GM18507 (cell line): ENCODE measurements at places on chromosomes 11 and 22.

DNA sequence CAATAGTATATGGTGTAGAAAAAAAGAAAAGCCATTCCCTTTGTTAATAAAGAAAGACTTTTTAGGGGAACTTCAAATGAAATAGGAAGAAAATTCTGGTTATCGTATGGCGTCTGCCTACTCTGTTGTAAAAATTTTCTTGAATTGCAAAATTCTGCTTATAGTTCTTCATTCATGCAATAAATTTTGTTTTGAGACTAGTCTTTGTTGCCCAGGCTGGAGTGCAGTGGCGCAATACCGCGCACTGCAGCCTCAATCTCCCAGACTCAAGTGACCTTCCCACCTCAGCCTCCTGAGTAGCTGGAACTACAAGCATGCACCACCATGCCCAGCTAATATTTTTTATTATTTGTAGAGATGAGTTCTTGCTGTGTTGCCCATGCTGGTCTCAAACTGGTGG is 5.8 kb downstream of the DDIAS start:
- no peak for DNase-seq

GRCh38 chr11:112024178-112024772 is 933 bp upstream of the DLAT start:
- no peak for DNase-seq

GRCh38 chr11:11732116-11732515 is 109.7 kb upstream of the USP47 start:
- no peak for DNase-seq

DNA sequence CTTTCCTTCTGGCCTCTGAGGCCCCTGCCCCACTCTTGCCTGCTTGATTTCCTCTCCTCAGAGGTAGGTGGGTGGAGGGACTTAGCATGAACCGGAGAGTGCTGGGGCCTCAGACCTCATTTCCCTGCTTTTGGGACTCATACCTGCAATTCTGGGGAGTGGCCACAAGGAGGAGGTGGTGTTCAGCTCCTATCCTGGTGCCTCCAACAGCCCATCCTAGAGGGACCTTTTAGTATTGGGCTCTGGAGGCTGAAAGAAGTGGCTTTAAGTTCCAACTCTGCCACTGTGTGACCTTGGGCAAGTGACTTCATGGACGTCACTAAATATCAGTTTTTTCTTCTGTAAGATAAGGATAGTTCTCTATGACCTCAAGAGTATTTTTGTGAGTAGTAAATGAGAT is 98.6 kb downstream of the KIAA1671 start:
- DNase-seq = no peak

GRCh38 chr22:42651134-42651533 is 1.9 kb upstream of the CYB5R3 start:
- DNase-seq = no peak

- DNase-seq = no peak
Measured at GRCh38 chr22:43880541-43880991, 11.2 kb downstream of the PNPLA5 start.

DNA sequence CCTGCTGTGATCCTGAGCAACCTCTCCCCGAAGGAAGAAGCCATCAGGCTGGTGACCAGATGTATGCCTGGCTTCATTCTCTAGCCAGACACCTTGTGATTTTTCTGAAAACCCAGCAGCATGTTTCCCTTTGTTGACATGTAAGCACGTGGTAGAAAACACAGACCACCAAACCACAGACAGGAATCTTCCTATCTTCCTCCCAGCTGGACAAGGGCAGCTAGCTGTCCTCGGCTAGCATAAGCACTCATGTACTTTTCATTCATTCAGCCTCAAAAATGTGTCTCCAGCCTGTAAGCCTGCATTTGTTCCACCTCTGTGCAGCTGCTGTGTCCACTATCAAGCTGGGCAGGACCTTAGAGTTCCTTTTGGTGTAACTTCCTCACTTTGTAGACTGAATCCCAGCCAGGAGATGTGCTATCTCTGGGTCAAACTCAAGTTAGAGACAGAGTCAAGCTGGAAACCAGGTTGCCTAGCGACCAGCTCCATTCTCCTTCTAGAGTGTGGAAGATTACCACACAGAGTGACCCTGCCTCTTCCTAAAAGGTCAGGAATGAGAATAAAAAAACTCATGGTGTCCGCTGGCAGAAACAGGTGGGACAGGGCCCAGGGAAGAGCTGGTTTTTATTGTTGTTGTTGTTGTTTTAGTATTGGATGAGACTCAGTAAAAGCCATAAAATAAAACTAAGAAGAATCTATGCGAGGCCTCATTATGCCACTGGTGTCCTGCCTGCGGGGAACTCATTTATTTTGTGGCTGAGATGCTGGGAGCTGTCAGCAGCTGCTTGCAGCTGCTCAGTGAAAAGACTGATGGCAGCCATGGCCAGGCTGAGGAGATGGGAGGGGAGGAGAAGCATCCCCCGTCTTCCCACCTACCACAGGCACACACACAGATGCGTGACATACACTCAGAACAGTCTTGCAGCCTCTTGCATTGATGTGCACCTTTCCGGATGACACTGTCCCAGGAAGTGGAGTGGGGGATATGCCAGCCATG is 7.4 kb upstream of the CLMP start:
- no peak for DNase-seq

DNA sequence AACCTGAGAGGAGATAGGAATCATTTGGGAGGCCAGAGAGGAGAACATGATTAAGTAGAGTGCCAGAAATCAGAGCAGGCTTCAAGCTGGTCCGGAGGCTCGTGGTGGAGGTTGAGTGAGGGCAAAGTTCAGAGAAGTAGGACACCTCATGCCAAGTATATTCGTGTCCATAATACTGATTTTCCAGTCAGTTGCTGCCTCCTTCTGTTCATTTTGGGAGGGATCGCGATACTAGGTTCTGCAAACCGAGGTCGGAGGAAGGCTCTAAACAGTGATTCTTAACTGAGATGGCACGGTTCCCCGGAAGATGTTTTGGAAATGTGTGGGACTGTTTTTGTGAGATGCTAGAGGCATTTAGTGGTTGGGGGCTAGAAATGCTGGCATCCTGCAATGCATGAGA is 13.6 kb upstream of the CD3E start:
- DNase-seq = no peak

DNA sequence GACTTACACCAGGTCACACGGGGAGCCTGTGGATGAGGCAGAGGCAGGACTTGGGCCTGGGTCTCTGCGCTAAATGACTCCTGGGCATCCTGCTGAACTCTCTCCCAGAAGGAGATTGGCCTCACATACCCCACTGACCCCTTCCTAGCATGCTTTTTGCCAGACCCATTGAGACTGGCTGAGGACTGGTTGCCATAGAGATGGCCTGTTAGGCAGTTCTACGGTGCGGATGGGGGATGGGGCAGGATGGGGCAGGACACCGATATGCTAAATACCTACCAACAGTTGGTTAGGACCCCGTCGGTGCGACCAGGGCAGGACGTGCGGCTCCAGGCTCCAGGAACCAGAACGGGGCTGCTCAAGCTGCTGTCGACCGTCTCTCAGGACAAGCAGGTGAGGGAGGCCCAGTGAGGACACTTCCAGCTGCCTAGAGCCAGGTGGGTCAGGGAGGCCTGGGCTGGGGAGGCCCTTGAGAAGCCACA is at the start of gene TSGA10IP:
TSS of gene TSGA10IP (plus strand) at position 51 of the 482 bp plus-strand sequence. CDS start at position 247, 196 bp downstream.
- no peak for DNase-seq

GRCh38 chr22:37752189-37753087 is 55.3 kb upstream of the GCAT start:
- no peak for DNase-seq

DNA sequence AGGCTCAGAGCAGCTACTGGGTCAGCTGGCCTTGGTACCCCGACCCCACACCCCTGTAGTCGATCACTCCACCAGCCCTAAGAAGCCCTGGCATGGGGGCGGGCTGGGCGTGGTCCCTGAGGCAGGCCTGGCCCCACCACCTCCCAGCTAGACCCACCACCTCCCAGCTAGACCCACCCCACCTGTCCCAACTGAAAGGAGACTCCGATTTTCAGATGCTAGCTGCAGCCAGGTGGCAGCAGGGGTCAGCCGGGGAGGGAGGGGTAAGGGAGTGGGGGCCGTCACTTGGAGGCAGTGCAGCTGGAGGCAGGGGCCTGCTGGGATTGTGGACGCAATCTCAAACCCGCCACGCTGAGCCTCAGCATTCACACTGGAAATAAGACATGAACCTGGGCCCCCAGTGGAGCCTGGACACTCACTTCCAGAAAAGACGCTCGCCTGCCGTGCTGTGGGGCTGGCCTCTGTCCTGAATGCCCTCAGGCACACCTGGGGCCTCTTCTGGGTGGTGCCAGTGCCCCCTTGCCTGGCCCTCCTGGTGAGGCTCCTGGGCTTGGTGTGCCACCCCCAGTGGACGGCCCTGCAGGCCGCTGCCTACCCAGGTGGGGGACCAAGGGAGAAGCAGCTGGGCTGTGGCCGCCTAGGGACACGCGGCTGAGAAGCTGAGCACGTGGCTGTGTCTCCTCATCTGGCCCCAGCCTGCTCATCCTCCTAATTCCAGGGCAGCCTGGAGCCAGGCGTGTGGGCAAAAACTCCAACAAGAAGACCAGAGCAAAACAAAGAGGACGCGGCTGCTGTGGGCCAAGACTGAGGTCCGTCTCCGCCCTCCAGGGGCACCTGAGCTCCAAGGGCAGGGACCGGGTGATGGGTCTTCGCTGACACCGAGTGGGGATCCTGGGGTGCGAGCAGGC is 26.7 kb downstream of the OSBPL5 start:
- DNase-seq = no peak

GRCh38 chr22:49765951-49766350 is 61.7 kb downstream of the BRD1 start:
- no peak for DNase-seq

GRCh38 chr11:65546217-65546958 is 11.8 kb downstream of the LTBP3 start:
- DNase-seq = peak; percentile 95

DNA sequence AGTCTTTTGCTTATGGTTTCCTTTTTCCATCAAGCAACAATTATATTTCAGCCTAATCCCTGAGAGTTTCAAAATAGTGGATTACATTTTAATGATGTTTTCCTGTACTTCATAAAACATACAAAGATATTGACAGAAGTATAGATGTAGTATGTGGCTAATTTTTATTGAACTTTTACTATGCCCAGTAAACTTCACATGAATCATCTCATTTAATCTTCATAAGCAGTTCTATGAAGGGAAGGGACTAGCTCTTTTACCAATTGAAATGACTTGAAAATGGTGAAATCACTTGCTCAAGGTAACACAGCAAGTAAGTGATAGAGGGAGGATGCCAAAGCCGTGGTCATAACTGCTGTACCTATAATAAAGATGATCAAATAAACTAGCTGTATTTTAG is 27.5 kb downstream of the RTN3 start:
- no peak for DNase-seq

DNA sequence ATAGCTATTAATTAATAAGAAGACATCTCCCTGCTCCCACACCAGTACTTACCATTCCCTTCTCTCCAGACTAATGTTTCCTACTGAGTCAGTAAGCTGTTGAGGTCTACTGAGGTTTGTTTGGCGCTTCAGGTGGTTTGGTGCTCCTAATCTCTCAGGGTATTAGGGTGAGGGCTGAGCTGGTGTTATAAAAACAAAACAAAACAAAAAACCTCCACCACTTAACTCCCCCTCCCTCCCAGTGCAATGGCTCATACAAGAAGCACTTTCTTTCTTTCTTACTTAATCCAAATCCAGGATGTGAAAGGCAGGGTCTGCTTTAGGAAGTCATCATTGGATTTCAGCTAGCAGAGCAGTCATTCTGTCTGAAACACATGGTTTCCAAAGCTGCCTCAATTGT is 15.3 kb downstream of the CSTPP1 start:
- DNase-seq = no peak

DNA sequence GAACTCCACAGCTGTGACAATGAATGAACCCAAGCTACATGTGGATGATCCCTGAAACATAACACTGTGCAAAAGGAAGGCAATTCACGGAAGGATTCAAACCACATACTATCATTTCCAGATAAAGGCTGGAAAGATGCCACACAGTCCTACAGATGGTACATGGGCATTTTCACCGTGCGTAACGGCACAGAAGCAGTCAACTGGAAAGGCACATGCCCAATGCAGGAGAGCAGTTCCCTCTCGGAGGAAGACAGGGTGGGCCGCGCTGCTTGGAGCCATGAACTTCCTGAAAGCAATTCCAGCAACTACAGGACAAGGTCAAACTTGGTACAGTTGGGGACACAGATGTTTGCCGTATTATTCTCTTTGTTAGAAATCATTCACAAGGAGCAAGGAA is 103.7 kb downstream of the SHANK2 start:
- DNase-seq = no peak

GRCh38 chr22:48755059-48755949 is 1072.4 kb downstream of the BRD1 start:
- no peak for DNase-seq

- no peak for DNase-seq
Measured at GRCh38 chr22:31119026-31119717, 3.6 kb upstream of the INPP5J start.

- DNase-seq = no peak
Measured at GRCh38 chr11:17607591-17608570, 60.8 kb downstream of the OTOG start.

GRCh38 chr11:86491027-86491426 is 116.3 kb downstream of the CCDC81 start:
- DNase-seq = no peak

DNA sequence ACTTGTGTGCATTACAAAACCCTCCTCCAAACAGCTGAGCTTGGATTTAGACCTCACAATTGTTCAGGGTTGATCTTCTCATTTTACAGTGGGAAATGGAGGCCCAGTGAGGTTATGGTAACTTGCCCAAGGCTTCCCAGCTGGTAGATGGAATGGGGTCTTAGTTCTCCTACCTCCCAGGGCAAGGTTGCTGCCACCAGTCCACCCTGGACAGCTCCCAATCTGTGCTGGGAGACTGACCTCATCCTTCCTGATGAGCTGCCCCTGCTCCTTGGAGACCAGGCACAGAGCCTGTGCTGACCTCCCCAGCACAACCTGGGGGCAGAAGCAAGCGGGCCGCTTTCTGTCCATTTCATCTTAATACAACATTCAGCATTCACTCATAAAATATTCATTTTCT is 190.7 kb downstream of the ST3GAL4 start:
- DNase-seq = no peak

DNA sequence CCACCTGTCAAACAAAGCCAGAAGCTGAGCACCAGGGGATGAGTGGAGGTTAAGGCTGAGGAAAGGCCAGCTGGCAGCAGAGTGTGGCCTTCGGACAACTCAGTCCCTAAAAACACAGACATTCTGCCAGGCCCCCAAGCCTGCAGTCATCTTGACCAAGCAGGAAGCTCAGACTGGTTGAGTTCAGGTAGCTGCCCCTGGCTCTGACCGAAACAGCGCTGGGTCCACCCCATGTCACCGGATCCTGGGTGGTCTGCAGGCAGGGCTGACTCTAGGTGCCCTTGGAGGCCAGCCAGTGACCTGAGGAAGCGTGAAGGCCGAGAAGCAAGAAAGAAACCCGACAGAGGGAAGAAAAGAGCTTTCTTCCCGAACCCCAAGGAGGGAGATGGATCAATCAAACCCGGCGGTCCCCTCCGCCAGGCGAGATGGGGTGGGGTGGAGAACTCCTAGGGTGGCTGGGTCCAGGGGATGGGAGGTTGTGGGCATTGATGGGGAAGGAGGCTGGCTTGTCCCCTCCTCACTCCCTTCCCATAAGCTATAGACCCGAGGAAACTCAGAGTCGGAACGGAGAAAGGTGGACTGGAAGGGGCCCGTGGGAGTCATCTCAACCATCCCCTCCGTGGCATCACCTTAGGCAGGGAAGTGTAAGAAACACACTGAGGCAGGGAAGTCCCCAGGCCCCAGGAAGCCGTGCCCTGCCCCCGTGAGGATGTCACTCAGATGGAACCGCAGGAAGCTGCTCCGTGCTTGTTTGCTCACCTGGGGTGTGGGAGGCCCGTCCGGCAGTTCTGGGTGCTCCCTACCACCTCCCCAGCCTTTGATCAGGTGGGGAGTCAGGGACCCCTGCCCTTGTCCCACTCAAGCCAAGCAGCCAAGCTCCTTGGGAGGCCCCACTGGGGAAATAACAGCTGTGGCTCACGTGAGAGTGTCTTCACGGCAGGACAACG is 11.7 kb downstream of the CXCR5 start:
- no peak for DNase-seq
